ENCODE measurements at places on chromosomes 5 and 9. TPM values are rescaled to one million over a fixed set of nuclear protein-coding genes. Genes with fewer than 3 reads are reported as not detected.

DNA sequence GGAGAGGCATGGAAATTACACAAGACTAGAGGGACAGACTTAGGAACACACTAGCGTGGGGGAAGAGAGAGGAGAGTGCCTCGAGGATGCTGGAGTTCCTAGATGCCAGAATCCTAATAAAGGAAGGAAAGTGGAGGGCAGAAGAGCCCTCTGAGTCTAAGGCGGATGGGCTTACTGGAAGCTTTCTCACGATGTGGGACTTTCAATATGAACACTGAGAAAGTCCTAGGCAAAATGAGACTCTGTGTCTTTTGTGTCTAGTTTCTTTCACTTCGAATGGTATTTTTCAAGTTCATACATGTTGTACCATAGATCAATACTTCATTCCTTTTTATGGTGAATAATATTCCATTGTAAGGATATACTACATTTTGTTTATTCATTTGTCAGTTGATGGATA, 239.4 kb downstream of the NSG2 start:
- DNase-seq, result no peak

DNA sequence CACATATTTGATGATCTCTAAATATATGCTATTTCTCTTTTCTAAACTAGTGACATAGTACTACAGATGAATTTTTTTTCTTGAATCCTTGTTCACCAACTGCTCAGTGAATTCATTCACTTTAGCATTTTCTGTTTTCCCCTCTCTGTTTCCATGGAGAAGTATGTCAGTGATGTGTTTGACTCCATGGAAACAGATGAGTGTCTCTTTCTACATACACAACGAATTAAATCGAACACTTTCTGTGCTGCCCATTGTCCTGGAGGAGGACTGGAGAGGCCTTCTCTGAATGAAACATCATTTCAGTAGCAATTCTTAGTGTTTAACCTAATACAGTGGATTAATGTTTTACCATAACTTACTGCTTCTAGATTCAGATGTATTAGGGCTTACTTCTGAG, 9.5 kb downstream of the INVS start:
- DNase-seq, result no peak

- no peak for DNase-seq
Measured at GRCh38 chr5:56102889-56103288, 108.1 kb upstream of the IL6ST start.

- no peak for DNase-seq
Measured at GRCh38 chr9:132537352-132537751, 45.1 kb upstream of the BARHL1 start.

The GZMA gene
- not detected for total RNA-seq

The IRX2 gene
- total RNA-seq, result 5.8 TPM

- DNase-seq, result no peak
Measured at GRCh38 chr9:16516891-16517290, 353.6 kb downstream of the BNC2 start.

GRCh38 chr5:147391781-147392180, 118.1 kb downstream of the DPYSL3 start:
- peak; percentile 86 for DNase-seq

DNA sequence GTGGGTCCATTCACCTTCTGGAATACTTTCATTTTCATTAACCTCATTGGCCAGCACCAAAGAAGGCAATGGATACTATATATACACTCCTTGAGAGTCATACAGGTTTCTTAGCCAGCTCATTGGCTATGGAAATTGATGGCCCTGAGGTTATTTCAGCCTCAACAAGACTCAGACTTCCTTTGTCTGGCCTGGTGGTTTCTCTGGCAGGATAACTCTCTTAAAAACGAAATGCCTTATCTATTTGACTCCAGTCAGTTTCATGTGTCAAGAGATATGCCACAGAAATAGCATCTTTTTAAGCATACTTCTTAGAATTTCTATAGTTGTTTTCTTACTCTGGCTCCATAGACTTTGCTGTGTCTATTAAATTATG, 28.9 kb downstream of the CDH9 start:
- no peak for DNase-seq

DNA sequence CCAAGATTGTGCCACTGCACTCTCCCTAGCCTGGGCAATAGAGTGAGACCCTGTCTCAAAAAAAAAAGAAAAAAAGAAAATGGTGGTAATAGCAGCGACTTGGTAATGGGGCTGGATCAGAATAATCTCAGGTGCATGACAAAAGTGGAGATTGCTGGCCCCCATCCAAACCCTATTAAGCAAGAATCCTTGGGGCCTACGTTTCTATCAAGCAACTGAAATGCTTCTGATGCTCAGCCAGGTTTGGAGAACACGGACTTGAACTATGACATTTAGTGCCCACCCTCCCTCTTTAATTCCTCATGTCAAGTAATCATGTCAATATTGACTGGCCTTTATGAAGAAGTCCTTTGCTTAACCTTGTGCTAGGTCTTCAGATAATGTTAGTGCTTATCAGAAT, 6.6 kb downstream of the C5orf52 start:
- no peak for DNase-seq

- DNase-seq, result no peak
Measured at GRCh38 chr5:113984928-113985327, 376.9 kb upstream of the KCNN2 start.

- no peak for DNase-seq
Measured at GRCh38 chr9:73234008-73234360, 82.3 kb downstream of the ANXA1 start.

The ARRDC3 gene
- total RNA-seq, result 22.1 TPM

The GAS1 gene
- 15.9 TPM for total RNA-seq

The BSPRY gene
- not detected for total RNA-seq

The SPAG8 gene
- total RNA-seq, result not detected

The UQCRQ gene
- total RNA-seq, result 267 TPM

- DNase-seq, result peak; percentile 99
Measured at GRCh38 chr5:9437741-9438240, 108.1 kb downstream of the SEMA5A start.

- no peak for DNase-seq
Measured at GRCh38 chr9:19840953-19841352, 52.1 kb upstream of the SLC24A2 start.

The LECT2 gene
- not detected for total RNA-seq

The PRDM9 gene
- not detected for total RNA-seq

- peak; percentile 7 for DNase-seq
Measured at GRCh38 chr9:16532681-16533450, 337.6 kb downstream of the BNC2 start.

DNA sequence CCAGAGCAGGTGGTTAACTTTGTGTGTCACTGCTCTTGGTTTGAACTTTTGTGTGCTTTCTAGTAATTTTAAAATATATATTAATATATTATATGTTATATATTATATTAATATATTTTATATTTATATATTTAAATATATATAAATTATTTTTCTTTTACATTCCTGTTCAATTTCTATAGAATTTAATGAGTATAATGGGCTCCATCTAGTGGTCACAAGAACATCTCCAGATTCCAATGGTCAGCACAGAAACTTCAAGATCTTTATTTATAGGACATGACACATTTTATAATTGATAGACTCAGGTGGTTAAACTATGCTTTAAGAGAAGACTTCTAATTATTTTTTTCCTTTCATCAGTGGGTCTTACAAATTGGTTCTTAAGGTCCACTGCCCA, 39.1 kb downstream of the COL23A1 start:
- DNase-seq, result peak; percentile 41

The NRARP gene
- 0.50 TPM for total RNA-seq
